ENCODE measurements at places on chromosomes 1 and 21. TPM values are rescaled to one million over a fixed set of nuclear protein-coding genes. Genes with fewer than 3 reads are reported as not detected.
A peak's percentile ranks its signal among the peaks of the same experiment; 100 is the strongest.

LCE1C gene
- not detected for total RNA-seq

- no peaks in the 10 kb centered on the region for H3K27me3 ChIP-seq
- H3K36me3 ChIP-seq: no peaks in the 10 kb centered on the region
- peaks cover 8% of the 10 kb centered on the region for H3K4me1 ChIP-seq
- DNase-seq: no peak
- H3K27ac ChIP-seq: no peak overlapping the region
Observed at GRCh38 chr1:959731-960362, 537 bp upstream of the KLHL17 start.

- H3K4me3 ChIP-seq: no peak overlapping the region
- H3K27me3 ChIP-seq: no peaks in the 10 kb centered on the region
- no peaks in the 10 kb centered on the region for H3K4me1 ChIP-seq
- no peak overlapping the region for H3K27ac ChIP-seq
Observed at GRCh38 chr1:23673086-23673813, 18.4 kb upstream of the RPL11 start.

DNA sequence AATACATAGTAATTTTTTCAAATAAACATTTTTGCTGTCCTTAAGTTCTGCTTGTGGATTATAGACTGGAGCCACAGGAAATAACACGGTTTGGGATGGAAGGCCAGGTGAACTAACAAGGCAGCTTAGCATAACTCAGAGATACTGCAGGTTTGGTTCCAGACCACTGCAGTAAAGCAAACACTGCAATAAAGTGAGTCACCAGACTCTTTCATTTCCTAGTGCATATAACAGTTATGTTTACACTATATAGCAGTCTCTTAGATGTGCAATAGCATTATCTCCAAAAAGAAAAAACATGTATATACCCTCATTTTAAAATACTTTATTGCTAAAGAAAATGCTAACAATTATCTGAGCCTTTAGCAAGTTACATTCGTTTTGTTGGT lies 22.0 kb downstream of the LRRC42 start:
- H3K4me3 ChIP-seq: no peak overlapping the region
- H3K36me3 ChIP-seq: peaks cover 2% of the 10 kb centered on the region
- no peak for DNase-seq
- H3K27ac ChIP-seq: no peak overlapping the region

- peak overlapping the region; percentile 23 for H3K4me3 ChIP-seq
- H3K36me3 ChIP-seq: no peaks in the 10 kb centered on the region
- peak; percentile 91 for DNase-seq
Observed at GRCh38 chr1:151196292-151196800, 2.0 kb upstream of the PIP5K1A start.

GRCh38 chr1:183375381-183375780 lies 42.8 kb downstream of the NMNAT2 start:
- H3K4me1 ChIP-seq: no peaks in the 10 kb centered on the region
- H3K4me3 ChIP-seq: no peak overlapping the region
- H3K36me3 ChIP-seq: no peaks in the 10 kb centered on the region
- H3K27me3 ChIP-seq: no peaks in the 10 kb centered on the region
- H3K27ac ChIP-seq: no peak overlapping the region

- DNase-seq: no peak
- H3K27me3 ChIP-seq: no peaks in the 10 kb centered on the region
- H3K4me1 ChIP-seq: peaks cover 15% of the 10 kb centered on the region
- H3K4me3 ChIP-seq: no peak overlapping the region
Observed at GRCh38 chr1:147719711-147720225, 40.6 kb downstream of the GJA5 start.

All from kidney (tissue), 22 donors.